Skeletal muscle cell (primary cell): ENCODE measurements at places on chromosomes 6 and 20.
A peak's percentile ranks its signal among the peaks of the same experiment; 100 is the strongest.

DNA sequence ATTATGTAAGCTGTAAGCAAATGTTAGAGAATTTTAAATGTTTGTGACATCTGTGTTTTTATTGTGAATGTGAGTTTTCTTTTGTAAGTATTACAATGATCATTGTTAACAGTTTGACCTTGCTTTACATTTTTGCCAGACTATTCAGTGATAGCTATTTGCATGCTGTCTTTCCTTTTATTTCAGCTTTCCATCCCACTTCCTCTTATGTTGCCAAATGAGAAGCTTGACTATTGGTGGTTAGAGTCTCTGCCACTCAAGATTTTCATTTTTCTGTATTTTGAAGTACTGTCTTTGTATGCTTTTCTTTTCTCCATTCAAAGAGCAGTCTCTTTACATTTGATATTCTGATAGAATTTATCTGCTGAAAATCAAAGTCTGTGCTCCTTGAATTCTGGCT is 104.1 kb downstream of the PRIM2 start:
- no peak for DNase-seq

DNA sequence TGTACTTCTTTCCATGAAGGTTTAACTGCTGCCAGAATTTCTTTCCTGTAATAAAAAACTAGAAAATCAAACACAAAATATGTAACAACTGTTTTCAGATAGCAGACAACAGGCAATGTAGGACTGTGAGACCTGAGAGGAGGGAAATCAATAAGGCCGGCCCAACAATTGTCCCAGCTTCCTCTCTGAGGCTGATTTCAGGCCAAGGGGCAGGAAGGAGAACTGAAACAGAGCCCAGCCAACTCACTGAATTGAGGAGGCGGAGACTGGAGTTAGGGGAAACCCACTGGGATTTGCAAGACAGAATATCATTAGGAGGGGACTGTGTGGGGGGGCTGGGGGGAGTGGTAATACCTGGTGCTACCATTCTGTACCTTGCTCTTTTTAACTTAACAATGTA is 42.2 kb downstream of the FLRT3 start:
- DNase-seq = no peak

DNA sequence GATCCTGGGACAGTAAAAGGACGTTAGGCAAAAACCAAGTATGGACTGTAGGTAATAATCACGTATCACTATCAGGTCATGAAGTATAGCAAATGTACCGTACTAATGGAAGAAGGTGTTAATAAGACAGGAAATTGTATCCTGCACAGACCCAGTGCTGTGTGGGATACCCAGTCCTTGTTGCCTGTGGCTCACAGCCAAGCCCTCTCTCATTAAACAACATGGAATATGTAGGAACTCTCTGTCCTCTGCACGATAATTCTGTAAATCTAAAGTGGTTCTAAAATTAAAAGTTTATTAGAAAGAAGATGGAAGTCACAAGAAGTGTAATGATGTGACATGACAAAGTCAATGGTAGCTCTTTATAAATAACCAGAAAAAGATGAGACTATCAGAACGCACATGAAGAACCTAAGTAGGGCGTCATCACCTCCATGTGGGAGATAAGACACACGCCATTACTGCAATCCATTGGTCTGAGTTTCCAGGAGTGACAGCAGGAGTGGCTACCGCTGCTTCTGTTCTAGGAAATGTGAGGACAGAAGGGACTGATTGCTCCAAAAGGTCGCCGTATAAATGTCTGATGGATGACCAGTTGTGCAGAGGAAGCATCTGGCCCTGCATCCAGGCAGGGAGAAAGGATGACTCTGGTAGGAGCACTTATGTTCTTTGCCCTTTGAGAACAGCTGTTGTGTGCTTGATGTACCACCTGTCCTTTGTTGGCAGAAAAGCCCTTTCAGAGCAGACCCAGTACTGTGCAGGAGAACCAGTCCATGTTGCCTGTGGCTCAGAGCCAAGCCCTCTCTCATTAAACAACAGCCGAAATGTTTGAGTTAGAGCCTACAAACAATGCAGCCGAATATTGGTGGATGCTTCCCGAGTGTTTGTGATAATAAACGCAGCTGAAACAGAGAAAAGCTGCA is 125.6 kb downstream of the FIG4 start:
- peak; percentile 24 for DNase-seq

GRCh38 chr6:86595641-86596040 is 341.7 kb upstream of the HTR1E start:
- no peak for DNase-seq

- no peak for DNase-seq
These were observed 18.9 kb downstream of the SYTL3 start for GRCh38 chr6:158668707-158669103.

DNA sequence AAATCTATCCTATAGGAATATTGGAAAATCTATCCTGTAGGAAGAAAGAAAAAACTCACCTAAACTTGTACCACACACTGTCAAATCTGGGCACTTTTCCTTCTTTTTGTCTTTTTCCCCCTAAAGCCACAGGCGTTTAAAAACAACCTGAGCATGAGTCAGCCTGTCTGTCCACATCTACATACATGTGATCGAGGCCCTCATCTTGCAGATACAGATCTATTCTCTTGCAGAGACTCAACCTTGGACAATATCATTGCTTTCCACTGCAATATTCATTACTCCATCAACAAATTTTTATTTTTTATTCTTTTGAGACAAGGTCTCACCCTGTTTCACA is 95.9 kb upstream of the IYD start:
- no peak for DNase-seq

- peak; percentile 35 for DNase-seq
These were observed 35.7 kb upstream of the HLA-E start for GRCh38 chr6:30453508-30454116.

- DNase-seq = peak; percentile 66
These were observed 328.6 kb upstream of the JARID2 start for GRCh38 chr6:14917109-14917910.

DNA sequence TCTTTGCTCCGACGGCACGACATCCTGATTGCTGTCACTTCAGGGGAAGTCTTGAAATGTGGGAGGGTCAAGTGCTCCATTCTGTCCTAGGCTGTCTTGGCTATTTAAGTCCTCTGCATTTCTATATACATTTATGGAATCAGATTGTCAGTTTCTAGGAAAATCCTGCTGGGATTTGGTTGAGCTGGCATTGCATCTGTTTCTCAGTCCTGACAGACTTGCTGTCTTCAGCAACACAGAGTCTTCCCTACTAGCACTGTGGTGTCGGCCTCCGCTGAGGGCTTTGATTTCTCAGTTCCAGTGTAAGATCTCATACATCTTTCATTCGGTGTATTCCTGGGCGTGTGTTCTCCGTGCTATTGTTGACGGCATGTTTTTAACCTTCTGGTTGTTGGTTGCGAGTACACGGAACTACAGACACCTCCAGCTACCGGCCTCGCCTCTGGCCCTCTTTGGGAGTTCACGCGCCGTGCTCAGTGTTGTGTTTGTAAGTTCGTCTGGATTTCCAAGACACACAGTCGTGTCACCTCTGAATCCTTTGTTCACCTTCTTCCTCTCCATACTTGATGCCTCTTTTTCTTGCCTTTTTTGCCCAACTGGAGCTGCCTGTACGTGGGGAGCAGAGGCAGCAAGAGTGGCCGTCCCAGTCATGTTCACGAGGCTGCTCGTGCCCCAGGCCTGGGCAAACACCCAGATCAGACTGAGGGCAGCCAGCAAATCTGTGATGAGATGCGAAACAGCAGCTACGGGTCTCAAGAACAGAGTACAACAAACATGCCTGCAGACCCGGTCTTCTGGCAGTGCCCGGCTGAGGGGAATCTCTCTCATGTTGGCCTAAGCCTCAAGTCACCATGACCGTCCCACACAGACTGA is 92.8 kb downstream of the TAF4 start:
- DNase-seq = no peak

- DNase-seq = no peak
These were observed 117.0 kb downstream of the MYLK4 start for GRCh38 chr6:2633736-2634135.

DNA sequence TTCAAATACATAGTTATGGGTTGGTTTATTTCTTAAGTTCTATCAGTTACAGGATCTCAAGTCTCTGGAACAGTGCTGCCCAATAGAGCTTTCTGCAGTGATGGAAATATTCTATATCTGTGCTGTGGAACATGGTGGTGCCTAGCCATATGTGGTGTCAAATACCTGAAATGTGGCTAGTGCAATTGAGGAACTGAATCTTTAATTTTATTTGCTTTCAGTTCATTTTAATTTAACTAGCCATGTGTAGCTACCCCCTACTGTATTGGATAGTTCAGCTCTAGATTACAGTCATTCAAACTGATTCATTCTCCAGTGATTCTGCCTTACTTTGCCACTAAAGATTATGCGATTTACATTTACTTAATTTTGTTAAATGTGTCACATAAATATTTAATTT is 503.2 kb downstream of the CDKAL1 start:
- DNase-seq = no peak

- no peak for DNase-seq
These were observed 141.6 kb upstream of the SLC24A3 start for GRCh38 chr20:19070681-19071445.
